Activated CD4-positive, alpha-beta T cell treated with anti-CD3 and anti-CD28 coated beads, Interleukin-2, Interleukin-6, amounts not matched to agents 100 ng/mL and 50 ng/mL, durations not matched to agents 16 hours and 8 hours (primary cell): ENCODE measurements at places on chromosomes 7 and 10.

DNA sequence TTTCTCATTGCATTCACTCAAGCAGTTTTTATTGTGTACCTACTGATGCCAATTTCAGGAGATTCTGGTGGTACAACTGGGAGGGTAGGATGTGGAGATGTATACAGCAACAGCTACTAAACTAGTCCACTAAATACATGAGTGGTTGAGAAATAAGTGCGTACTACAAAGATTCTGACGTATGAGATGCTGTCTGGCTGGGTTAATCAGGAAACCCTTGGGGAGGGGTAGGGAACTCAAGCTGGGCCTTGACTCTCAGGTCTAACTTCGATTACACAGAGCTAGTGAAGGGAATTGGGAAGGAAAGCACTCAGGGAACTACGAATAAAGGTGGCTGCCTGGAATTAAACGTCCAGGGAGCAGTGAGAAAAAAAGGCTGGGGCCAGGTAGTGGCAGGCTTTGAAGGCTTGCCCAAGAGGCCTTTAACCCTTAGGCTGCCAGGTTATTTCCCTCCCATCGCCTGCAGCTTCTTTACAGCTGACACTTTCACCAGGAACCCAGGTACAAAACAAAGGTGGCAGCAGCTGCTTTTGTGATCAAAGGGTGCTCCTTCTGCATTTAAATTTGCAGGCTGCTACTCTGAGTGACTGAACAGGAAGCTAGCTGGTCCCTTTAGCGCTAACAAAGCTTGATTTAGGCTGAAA lies 3.2 kb downstream of the MMS19 start:
- DNase-seq, result no peak

GRCh38 chr7:127935847-127936376 lies 95.3 kb downstream of the LRRC4 start:
- DNase-seq, result no peak

DNA sequence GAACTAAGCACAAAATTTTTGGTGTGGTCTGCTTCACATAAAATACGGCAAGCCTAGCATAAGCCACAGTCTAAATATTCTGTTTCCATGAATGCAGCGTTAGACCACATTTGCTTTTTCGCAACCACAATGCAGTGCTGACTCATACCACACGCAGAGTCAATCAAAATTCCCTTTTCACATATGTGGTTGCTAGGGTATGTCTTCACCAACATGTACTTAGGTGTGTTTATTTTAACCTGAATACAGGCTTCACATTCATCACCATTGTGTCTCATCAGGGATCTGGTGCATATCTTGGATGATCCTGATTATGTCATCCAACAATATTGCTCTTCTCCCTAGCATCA lies 90.8 kb downstream of the CHN2 start:
- DNase-seq, result peak; percentile 86

- no peak for DNase-seq
These were observed 264.5 kb upstream of the SEMA3C start for GRCh38 chr7:81183326-81183725.

GRCh38 chr7:148334959-148335577 lies 255.5 kb upstream of the C7orf33 start:
- no peak for DNase-seq

GRCh38 chr7:101245147-101245668 lies 327 bp upstream of the FIS1 start:
- no peak for DNase-seq

- DNase-seq, result no peak
These were observed 246.9 kb downstream of the ACTR3B start for GRCh38 chr7:153006452-153006851.

- DNase-seq, result no peak
These were observed 7.3 kb downstream of the LFNG start for GRCh38 chr7:2526659-2527504.

GRCh38 chr10:123997486-123998196 lies 95.8 kb downstream of the CHST15 start:
- no peak for DNase-seq

DNA sequence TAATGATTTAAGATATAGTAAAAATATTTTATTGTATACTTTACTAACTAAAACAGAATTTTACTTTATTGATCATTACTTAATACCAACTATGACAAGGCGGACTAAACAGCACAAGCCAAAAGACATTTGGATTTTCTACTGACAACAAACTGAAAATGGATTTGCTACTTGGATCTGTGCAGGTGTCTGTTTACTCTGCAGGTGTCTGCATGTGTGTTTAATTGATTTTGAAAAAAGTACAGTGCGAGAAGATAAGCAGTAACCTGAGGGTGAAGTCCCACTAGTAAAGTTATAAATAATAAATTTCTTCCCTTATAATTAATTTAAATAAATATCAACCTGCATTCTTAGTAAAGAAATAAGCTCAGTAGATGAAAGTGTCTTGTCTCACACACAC lies 696.8 kb upstream of the MBL2 start:
- DNase-seq, result no peak

DNA sequence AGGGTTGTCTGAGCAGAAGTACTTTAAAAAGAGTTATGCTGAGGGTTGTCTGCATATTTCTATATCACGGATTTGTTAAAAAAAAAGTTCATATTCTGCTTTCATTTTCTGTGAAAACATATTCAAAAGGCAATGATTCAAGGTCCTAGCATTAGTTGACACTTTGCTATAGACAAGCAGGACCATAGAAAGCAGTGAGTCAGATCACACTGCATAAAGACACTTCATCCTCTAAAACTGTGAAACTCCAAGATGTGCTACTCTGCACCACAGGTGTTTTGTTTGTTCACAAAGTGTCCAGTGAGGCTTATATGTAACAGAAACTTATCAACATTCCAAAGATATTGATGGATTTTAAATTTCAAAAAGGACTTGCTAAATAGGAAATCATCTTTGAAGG lies 47.0 kb downstream of the SPAM1 start:
- no peak for DNase-seq
